ENCODE measurements at places on chromosomes 5 and 9.

- DNase-seq = no peak
These were observed 75.2 kb upstream of the MPDZ start for GRCh38 chr9:13354733-13355132.

GRCh38 chr5:130065617-130066016 lies 161.4 kb downstream of the CHSY3 start:
- no peak for DNase-seq

GRCh38 chr9:74447451-74448193 lies 49.5 kb upstream of the RORB start:
- no peak for DNase-seq

GRCh38 chr5:180801596-180802324 lies 846 bp downstream of the MGAT1 start:
- DNase-seq = no peak

- DNase-seq = no peak
These were observed 168.0 kb downstream of the TAF11L14 start for GRCh38 chr5:17802256-17802655.

DNA sequence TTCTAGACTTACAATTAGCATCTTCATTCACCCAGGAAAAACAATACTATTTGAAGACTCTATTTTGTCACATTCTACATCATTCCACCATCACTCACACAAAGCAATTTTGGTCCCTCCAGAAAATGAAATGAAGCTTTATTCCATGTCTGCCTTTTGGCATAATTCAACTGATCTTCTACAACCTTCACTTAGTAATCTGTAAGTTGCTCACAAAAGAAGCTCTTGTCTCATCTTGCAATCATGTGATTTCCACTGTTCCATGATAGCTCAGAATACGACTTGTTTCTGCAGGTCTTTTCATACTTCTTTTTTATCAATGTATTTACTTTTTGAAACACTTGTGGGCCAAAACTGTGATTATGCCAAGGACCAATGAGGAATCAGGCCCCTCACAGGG lies 261.9 kb upstream of the NR4A3 start:
- DNase-seq = no peak

- DNase-seq = no peak
These were observed 29.9 kb upstream of the CKS2 start for GRCh38 chr9:89281106-89281505.

DNA sequence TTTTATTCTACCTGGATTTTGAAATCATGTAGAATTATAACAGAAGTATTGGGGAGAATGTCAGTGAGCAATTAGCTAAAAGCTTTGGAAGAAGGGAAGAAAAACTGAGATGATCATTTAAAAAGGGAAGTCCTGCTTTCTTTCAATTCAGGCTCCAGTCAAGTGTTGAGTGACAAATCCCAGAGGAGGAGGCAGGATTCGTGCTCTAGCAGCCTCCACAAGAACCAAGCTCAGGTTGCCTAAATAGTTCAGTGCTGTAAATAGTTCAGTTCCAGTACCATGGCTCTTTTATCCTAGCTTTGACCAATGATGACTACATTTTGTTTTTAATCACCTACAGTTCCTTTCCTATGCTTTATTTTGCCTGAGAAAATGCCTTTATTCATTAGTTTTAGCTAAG lies 204.9 kb upstream of the NREP start:
- DNase-seq = no peak

All from stimulated activated CD8-positive, alpha-beta memory T cell treated with anti-CD3 and anti-CD28 coated beads, Interleukin-7, amount 100 ng/mL, for 4 hours (primary cell).